ENCODE measurements at places on chromosomes 5 and 9.

- DNase-seq: no peak
These were observed 46.4 kb downstream of the SEMA5A start for GRCh38 chr5:9499498-9499876.

DNA sequence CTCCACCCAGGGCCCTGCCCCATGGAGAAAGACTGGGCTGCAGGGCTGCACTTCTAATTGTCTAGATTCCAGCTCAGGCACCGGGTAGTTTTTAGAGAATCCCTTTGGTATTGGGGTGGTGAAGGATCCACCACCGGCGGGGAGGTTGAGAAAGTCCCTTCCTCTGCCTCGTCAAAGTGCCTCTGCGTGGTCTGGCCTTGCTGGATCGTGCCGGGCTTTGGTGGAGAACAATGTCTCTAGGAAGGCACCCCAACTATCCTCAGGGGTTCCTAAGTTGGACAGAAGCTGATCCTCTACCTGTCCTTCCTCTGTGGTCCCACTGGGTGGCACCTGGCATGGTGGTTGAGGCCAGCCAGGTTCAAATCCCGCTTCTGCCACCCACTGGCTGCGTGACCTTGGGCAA, 7.3 kb upstream of the AMBP start:
- no peak for DNase-seq

DNA sequence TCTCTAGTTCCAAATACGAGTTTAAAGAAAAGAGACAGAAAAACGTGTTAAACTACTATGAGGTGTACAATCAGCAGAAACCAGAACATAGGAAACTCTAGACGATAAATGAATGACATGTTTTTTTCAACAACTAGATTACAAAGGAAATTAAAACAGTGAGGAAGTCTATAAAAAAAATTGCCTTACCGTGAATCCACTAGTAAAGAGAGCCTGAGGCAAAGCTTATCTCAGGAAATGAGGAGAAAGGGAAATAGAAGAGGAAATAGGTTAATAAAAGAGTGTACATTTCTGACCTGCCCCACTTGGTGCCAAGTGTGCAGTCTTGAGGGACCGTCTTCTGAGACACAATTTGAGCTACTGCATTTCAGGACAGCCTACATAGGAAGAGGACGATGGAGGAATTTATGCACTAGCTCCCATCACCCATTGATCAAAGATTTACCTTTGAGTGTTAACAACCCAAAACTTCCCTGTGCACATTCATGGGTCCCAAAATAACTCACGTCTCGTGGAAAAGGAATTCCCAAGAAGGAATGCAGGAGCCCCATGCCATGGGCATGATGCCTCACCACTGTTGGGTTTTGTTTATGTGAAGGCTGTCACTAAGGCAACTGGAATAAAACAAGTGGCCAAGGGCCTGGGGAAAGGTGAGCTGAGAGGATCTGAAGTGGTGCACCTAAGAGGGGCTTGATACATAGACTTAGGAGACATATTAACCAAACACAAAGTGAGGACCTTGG, 53.6 kb upstream of the SLC1A3 start:
- no peak for DNase-seq

GRCh38 chr5:67035098-67035740, 161.4 kb downstream of the CD180 start:
- DNase-seq: no peak

DNA sequence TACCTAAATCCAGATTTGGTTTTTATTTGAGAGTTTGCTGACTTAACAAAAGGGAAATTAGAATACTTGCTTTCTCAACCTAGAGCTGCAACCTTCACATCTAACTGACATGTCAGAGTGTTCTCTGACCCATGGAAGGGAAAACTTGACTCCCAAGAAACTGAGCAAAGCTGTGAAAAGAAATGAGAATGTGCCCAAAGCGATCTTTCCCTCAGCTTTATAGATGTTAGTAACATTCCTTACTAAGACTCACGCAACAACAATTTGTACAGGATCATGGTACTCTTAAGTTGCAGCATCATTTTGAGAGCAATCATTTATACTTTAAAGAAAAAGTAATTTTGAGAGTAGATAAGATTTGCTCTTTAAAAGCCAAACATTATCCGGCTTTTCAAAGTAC, 117.0 kb upstream of the FBXL7 start:
- DNase-seq: no peak

GRCh38 chr9:130186839-130187522, 14.8 kb downstream of the NCS1 start:
- DNase-seq: no peak

DNA sequence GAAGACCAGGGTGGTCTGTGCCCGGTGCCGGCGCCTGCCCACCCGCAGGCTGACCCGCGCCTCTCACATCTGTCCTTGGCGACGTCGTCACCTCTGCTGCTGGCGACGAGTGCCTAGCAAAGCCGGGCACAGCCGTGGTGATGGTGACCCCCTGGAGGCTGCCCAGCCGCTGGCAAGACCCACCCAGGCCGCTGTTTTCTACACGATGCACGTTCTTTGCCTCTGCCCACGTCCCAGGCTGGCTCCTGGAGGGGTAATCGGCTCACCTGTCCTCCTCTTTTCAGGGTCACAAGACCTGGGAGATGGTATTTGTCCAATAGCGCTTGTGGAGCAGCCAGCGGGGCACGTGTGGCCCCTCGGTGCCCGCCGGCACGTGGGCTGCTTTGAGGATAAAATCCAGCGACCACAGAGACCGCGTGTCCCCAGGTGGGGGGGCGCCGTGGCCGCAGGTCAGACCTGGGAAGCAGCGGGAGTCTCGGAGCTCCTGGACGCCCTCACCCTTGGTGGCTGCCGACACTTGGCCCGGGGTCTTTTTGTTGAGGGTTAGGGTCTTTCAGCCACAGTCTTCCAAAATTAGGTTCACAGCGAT, 29.5 kb downstream of the SLC9A3 start:
- no peak for DNase-seq

DNA sequence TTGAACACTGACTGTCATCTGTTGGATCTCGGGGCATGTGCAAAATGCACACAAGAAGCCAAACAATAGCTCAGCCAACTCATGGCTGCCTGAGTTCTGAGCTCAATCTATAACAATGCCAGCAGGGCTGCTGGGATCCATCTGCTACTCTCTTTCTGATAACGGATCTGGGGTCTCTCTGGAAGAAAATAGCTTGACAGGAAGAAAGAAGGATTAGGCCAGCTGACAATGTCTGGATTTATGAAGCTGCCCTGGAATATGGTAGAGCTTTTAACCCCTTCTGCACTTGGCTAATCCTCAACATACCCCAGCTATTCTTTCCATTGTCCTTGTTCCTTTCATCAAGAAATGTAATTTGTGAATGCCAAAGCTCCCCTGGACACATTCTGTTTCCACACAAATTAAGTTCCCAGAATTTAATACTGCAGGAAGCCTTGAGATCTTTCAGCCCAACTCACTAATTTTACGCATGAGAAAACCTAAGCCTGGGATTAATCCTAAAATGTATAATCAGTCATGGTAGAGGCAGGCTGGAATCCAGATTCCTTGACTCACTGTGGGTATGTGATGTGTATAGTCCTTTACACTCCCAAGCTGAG, 62.7 kb upstream of the PCA3 start:
- DNase-seq: peak; percentile 65

- no peak for DNase-seq
These were observed 104.7 kb upstream of the PHYKPL start for GRCh38 chr5:178337334-178337741.

DNA sequence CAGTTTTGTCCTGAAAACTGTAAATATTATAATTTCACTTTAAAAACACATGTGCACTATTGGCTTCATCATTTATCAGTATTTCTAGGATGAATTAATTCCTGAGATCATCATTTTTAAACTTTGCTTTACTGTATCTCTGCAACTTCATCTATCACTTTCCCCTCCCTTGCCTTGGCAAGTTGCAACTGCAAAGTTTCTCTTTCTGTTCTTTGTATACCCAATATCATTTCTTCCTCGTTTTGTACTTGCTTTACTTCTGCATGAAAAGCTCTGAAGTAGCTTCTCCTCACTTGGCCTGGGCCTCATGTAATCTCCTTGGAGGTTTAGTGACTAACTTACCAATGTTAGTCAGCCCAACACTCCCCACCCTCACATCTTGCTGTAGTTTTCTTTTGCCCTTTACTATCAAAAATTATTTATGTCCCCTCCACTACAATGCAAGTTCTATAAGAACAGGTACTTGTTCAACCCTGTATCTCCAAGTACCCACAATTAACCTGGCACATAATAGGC, 12.8 kb downstream of the C5orf63 start:
- no peak for DNase-seq

- no peak for DNase-seq
These were observed 49.7 kb downstream of the POC5 start for GRCh38 chr5:75667586-75667985.

- no peak for DNase-seq
These were observed 20.3 kb downstream of the AK8 start for GRCh38 chr9:132857616-132858342.

GRCh38 chr9:71279151-71279739, 157.8 kb upstream of the TRPM3 start:
- no peak for DNase-seq

DNA sequence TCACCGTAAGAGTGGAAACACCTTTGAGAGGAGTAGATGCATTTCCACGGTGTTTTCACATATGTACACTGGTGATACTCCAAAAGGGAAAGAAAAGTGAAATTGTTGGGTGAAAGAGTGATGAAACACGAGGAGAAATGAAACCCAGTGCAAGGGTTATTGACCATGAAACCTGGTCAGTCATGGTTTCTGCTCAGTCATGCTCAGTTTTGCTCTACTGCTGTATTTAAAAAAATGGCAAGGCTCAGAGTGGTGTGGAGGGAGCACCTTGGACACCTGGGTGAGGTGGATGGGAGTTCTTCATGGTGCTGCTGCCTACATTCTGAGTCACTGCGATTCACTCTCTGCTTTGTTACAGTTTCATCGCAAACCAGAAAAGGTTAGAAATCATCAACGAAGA, 32.3 kb downstream of the NTRK2 start:
- DNase-seq: no peak

GRCh38 chr5:50958852-50959457, 292.5 kb downstream of the PARP8 start:
- peak; percentile 70 for DNase-seq

GRCh38 chr9:32742296-32742695, 41.0 kb upstream of the TMEM215 start:
- DNase-seq: no peak

- DNase-seq: no peak
These were observed 19.9 kb downstream of the GDA start for GRCh38 chr9:72169178-72169577.

GRCh38 chr5:91033370-91033769, 349.7 kb downstream of the ARRDC3 start:
- DNase-seq: no peak

DNA sequence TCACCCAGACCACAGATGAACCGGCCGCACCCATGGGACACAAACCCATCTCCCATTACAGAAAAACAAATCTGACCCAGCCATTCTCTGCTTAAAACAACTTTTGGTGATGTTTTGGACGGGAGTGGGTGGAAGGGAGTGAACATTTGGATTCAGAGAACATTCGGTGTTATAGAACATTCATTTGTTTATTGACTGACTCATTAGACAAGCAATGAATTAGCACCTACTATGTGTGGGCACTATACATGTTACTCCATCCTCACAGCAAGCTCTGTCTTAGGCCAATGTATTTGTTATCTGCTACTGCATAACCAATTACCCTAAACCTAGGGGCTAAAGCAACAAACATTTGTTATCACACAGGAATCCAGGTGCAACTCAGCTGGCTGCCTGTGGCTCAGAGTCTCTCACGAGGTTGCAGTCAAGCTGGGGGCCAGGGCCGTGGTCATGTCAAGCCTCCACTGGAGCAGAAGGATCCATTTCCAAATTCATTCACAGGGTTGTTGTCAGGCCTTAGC, 5.1 kb upstream of the ERGIC1 start:
- DNase-seq: no peak

GRCh38 chr5:162672061-162672460, 604.5 kb downstream of the GABRG2 start:
- no peak for DNase-seq

GRCh38 chr9:109132567-109133021, 12.8 kb upstream of the TMEM245 start:
- no peak for DNase-seq

DNA sequence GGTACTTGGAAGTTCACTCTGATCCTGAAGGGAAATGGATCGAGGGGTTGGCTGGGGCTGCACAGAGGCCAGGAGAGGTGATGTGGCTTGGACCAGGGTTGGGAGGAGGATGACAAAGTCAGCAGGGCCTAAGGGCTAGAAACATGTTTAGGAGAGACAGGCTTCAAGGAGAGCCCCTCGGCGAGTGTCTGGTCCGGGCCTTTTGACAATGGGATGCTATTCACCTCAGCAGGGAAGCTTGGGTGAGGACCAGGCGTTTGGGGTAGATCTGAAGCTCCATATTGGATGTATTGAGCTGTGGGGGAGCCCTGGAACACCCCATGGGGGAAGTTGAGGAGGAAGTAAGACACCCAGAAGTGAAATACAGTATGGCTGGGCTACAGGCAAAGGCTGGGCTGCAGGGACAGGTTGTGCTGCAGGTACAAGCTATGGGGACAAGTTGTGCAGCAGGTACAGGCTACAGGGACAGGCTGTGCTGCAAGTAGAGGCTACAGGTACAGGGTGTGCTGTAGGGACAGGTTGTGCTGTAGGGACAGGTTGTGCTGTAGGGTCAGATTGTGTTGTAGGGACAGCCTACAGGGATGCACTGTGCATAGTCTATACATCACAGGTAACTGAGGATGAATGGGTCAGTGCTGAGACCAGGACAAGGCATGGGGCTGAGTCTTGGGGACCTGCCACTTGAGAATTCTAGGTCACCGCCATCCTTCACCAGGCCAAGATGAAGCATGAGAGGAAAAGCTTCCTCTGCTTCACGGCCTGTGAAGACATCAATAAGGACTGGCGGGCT, 22.7 kb upstream of the FIBCD1 start:
- no peak for DNase-seq

GRCh38 chr9:21967702-21968101, 26.5 kb downstream of the CDKN2A start:
- no peak for DNase-seq

GRCh38 chr9:94084314-94084713, at the start of gene PTPDC1:
TSS of gene PTPDC1 (plus strand) at chr9:94084464. CDS start at chr9:94084531, 67 bp downstream.
- peak; percentile 95 for DNase-seq

GRCh38 chr9:3478549-3478953, 47.2 kb downstream of the RFX3 start:
- no peak for DNase-seq

DNA sequence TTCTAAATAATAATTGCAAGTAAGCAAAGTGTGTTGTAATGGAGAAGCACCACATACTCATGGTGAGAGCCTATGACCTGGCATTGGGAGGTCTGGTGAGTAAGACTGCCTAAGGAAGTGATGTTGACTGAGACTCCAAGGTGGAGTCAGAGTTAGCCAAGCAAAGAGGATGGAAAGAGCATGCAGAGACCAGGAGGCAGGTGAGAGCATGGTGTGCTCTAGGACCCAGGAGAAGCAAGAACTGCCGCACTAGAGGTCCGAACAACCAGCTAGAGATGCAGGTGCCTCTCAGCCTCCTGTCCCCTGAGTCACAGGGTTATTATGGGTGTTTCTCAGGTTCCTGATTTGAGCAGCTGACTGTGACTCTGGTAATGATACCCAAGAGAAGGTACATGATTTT, 27.3 kb downstream of the ANP32B start:
- no peak for DNase-seq

GRCh38 chr5:10576121-10576789, 12.4 kb downstream of the ANKRD33B start:
- DNase-seq: no peak
